NCI-H510A treated with DMSO at 0.1 percent for 48 hours (cell line): ENCODE measurements at places on chromosomes 1 and 21.

DNA sequence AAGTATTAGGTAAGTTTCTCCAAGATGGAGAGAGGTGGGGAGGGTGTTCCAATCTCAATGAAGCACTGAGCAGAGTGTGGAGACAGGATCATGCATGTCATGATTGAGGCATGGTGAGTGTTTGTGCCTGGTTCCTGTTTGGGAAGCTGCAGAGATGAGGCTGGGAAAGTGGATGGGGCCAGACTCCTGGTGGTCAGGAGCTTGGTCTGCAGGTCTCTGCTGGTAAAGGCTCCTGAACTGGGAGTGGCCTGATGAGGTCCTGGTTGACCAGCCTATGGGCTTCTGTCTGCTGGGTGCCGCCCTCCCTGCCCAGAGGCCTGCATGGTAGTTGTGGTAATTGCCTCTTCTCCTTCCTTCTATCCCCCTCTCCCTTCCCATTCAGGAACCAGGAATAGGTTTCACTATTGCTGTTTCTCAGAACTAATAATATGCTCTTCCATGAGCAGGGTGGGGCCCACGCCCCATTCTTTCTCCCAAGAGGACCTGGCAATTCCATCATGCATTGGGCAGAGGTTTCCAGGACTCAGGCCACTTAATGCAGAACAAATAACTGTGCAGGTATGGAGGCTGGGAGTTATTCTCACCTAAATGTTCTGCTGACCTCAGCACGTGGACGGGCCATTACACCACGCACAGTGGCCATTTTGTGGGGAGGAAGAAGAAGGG is 24.5 kb downstream of the PROK1 start:
- no peak for DNase-seq

- no peak for DNase-seq
Observed at GRCh38 chr1:117838911-117839310, 90.5 kb downstream of the GDAP2 start.

DNA sequence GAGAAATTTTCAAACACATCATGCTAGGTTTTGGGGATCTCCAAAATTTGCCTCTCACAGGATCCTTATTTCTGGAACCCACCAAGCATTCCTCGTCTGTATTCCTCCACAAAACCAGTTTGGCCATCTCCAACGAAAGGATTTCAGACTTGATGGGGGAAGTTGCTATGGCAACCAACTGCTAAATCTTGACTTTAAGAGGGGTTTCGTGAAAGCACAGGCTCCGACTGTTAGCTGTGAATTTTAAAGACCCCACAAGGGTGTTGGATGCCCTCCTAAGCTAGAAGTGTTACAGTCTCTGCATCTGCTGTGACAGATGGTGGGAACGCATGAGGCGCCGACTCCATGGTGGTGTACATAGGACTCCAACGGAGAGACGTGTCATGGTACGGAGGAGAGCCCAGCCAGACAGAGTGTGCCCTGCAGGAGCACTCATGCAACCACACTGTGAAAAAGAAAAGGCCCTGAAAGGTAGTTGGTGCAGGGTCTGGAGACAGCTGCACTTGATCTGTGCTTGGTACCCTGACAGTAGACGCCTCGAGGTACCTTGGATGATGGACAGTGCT is 147.1 kb downstream of the ASTN1 start:
- DNase-seq = no peak

- no peak for DNase-seq
Observed at GRCh38 chr1:199007423-199007822, 368.6 kb downstream of the PTPRC start.

GRCh38 chr1:244056577-244056976 is 5.5 kb downstream of the ZBTB18 start:
- no peak for DNase-seq

- DNase-seq = no peak
Observed at GRCh38 chr1:74937176-74937575, 197.0 kb upstream of the LHX8 start.

GRCh38 chr1:89556726-89557444 is 32.3 kb downstream of the LRRC8B start:
- DNase-seq = no peak

DNA sequence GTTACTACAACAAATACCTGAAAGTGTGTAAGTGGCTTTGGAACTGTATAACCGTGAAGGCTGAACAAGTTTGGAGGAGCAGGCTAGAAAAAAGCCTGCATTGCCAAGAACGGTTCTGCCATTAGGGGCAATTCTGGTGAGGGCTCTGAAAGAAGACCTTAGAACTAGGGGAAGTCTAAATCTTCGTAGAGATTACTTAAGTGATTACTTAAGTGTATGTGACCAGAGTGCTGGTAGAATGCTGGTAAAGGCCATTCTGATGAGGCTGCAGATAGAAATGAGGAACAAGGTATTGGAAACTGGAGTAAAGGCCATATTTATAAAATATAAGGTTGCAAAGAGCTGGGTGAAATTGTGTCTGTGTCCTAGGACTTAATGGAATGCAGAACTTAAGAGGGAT is 158.0 kb downstream of the CLIC6 start:
- DNase-seq = no peak

DNA sequence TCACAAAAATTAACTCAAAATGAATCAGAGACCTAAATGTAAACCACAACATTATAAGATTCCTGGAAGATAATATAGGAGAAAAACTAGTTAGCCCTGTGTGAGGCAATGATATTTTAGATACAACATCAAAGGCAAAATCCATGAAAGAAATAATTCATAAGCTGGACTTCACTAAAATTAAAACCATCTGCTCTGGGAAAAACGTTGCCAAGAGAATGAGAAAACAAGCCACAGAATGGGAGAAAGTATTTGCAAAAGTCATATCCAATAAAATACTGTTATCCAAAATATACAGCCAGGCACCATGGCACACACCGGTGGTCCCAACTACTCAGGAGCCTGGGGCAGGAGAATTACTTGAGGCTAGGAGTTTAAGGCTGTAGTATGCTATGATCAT is 70.3 kb downstream of the SYF2 start:
- DNase-seq = no peak
